ENCODE measurements at places on chromosomes 12 and 14.
A peak's percentile ranks its signal among the peaks of the same experiment; 100 is the strongest.

DNA sequence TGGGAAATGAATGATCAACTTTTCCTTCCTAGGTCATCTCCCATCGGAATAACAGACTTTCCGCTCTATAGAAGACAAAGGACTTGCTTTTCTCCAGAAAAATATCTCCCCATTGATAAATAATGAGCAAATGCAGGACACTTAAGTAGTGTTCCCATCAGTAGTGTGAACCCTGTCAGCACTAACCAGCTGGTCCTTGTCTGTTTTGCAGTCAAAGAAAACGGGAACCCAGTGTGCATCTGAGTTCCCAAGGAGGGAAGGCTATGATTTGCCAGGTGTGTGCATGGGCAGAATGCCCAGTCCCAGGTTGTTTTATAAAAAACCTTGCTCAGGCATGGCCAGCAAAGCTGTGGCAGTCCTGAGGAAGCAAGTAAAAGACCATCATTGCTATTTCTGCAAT, 256.5 kb upstream of the HMGA2 start:
- no peak for DNase-seq

DNA sequence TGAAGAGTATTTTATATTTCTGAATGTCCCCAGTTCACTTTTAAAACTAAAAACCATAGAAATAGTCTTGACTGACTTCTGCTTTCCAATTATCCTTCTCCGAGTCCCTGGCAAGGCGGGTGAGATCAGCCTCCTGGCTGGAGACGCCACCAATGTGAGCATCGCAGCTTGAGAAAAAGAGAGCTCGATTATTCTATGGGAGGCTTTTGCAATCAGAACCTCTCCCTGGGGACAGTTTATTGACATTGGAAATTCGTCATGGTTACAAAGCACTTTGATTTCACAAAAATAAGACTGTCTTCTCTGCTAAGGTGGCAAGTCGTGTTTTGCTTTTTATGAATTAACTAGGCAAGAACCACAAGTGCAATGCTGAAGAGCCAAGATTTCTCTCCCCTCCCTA, 23.6 kb upstream of the GPHB5 start:
- no peak for DNase-seq

GRCh38 chr14:63249092-63249491, 44.8 kb downstream of the RHOJ start:
- peak; percentile 18 for DNase-seq

DNA sequence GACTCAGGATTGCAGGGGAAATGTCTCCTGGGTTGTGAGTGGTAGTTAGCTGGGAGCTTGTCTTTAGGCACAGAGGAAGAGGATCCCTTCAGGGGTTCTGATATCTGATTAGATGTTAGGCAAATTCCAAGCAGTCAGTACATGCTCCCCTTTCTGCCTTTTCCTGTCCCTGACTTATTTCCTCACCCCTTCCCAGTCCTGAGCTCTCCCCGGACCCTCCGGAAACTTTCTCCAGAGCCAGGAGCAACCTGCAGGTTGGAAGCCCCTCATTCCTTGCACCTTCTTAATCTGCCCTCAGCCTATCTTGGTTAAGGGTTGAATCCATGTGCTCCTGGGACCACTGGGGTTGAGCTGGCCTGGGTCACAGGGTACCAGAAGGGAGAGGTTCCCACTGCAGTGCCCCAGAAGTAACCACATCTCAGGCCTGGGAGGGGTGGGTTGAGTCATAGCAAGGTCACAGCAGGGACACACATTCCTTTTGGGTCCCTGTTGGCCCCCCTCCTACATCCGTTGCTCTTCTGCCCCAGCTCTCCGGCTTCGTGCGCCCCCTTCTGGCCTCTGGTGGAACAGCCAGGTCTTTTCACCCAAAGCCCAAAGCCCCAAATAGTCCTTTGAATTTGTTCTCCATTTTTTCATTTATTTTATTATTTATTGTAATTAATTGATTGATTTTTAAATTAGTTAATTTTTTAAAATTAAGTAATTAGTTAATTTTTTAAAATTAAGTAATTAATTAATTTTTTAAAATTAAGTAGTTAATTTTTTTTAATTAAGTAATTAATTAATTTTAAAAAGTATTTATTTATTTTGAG, 1.8 kb downstream of the IGFBP6 start:
- peak; percentile 98 for DNase-seq

DNA sequence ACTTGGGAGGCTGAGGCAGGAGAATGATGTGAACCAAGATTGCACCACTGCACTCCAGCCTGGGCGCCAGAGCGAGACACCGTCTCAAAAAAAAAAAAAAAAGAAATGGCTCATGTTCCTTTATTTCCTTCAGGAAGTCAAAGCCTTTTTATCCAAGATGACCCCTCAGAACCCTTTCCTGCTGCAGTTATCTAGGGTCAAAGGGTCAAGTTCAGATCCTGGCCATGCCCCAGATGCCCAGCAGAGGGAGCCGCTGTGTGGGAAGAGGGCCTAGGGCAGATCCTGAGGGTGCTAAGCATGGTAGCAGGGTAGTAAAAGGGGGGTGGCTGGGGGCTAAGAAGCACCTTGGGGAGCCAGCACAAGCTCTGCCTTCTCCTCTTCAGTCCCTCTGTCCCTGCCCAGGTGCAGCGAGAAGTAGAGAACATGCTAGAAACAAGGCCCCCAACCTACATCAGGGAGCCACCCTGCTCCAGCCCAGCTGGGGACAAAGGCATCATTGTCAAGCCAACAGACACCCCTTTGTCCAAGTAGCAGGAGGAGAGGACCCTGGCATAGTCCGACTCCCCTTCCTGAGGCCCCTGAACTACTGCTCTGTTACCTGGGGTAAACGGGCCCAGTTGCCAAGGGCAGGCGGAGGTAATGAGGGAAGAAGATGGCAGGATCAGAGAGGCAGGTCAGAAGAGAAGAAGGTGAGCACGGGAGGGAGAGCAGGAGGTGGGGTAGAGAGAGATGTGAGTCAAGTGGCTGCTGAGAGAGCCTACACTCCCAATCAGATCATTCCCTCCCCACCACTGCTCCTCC, 6.5 kb downstream of the NFE2 start:
- DNase-seq: peak; percentile 39

DNA sequence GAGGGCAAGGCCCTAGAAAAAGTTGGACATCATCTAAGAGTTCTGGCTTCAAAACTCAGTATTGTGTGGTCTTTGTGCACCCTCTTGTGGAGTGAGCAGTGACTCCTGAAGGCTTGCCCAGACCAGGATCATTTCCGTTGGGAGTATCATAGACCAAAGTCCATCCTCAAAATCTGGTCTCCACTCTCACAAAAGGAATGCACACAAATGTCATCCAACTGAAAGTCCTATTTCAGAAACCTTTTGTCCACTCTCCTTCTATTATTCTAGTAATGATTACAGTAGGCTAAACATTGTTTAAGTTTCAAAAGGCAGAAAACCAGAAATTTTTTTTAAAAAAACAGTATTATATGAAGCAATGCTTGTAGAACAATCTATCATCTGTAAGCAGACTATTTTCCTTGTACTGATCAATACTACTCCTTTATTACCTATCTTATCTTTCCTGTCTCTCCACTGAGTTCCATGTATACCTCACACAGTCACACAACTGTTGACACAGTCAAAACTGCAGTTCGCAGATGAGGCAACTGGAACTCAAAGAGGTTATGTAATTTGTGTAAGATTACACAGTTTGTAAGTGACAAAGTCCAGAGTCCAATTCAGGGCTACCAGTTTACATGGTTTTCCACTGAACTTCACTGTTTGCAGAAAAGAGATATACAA, 41.4 kb downstream of the COX16 start:
- peak; percentile 55 for DNase-seq

DNA sequence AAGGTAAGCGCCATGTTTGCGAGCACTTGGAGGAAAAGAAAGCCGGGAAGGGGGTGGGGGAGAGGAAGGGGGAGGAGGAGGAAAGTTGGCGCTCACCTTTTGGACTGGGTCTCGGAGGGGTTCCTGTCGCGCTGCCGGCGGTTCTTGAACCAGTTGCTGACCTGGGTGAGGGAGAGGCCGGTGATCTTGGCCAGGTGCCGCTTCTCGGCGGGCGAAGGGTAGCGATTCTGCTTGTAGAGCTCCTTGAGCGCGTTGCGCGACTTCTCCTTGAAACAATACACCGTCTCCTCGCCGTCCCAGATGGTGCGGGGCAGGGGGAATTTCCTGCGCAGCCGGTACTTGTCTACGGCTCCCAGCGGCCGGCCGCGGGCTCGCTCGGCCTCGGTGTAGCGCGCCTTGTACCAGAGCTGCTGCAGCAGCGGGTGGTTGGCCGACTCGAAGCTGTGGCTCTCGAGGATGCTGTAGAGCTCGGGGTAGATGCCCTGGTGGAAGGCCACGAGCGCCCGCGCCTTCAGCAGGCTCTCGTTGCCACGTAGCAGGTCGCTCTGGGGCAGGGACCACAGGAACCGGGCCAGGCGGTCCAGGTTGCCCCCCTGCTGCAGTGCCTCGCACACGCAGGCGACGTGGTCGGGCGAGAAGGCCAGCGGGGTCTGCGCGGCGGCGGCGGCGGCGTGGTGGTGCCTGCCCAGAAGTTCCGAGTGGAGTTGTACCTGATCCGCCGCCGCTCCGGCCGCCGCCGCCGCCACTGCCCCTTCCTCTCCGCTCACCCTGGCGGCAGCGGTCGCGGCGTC, 840 bp downstream of the SIX4 start:
- DNase-seq: peak; percentile 68

- DNase-seq: no peak
These were observed 1024.9 kb downstream of the TMEM121 start for GRCh38 chr14:106551265-106551664.

GRCh38 chr12:120539303-120539702, 5.1 kb downstream of the RNF10 start:
- DNase-seq: peak; percentile 51

DNA sequence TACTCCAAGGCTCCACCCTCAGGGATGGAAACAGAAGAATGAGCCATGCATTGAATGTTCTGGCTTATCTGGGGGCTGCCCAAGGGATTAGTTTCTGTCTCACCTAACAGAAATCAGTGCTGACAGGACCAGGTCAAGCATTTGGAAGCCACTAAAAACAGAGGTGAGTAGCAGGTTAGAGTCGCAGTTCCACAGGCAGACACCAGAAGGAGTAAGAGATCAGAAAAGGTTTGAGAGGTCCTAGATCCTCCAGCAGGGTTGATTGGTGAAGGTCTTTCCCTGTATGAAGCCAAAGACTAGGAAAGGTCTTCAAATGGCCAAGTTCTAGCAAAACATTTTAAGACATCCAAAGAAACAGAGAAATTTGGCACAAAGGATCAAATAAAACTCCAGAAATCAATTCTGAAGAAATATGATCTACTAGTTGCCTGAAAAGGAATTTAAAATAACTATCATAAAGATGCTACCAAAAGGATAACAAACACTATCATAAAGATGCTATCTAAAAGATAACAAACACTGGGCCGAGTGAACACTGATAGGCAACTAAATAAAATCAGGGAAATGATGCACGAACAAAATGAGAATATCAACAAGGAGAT, 19.5 kb upstream of the TTC9 start:
- DNase-seq: peak; percentile 31

GRCh38 chr12:68420225-68421010, 88.3 kb upstream of the MDM1 start:
- DNase-seq: no peak

- DNase-seq: no peak
These were observed 2.8 kb downstream of the FGD6 start for GRCh38 chr12:95214466-95214865.

- DNase-seq: no peak
These were observed 388.8 kb upstream of the USP15 start for GRCh38 chr12:61871485-61871810.

- DNase-seq: peak; percentile 86
These were observed 37.2 kb upstream of the BDKRB2 start for GRCh38 chr14:96167224-96168148.

DNA sequence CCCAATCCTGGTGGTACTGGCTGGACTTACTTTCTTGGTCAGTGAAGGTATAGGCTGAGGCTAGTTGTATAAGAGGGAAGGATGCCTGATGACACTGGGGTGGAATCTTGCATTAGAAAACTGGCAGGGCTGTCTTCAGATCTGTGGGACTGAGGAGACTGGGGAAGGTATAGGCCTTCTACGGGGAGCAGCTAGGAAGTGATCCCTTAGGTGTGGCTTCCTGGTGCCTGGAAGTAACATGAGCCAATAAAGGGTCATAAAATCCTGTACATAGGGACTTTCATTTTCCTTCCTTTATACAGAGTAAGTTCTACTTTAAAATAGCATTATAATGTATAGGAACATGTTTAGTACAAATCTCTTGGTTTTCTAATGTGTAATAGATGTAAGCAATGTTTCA, 716.8 kb downstream of the LRFN5 start:
- no peak for DNase-seq

DNA sequence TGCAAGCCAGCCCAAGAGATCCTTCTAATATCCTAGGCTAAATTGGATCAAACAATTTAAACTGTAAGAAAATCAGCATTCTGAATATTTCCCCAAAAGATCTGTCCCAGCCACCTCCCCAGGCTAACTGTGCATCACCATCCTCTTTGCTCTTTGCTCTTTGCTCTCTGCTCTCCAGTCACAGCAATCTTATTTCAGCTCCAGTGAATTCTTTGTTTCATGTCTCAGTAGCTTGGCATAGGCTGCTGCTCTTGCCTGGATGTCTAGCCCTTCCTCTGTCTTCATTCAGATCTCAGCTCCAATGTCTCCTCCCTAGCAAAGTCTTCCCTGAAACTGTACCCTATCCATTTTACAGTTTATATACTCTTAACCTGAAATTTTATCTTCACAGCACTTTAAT, 399.8 kb upstream of the USP15 start:
- no peak for DNase-seq

DNA sequence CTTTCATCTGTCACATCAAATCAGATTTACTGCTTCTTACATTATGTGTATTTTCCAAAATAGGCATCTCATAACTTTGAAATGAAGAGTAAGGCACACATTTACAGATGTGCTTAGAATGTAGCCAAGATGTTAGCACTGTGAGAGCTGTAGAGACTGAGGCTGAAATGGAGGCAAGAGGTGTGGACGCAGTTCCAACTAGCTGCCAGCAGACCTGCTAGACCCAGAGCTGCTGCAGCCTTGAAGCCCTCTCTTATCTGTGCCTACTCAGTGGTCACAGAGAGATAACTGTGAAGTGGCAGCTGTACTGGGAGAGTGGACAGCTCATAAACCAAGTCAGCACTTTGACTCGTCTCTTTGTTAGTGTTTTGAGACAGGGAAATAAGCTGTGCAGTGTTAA, 470.9 kb downstream of the CCER1 start:
- DNase-seq: no peak

GRCh38 chr12:4603421-4603820, 41.4 kb downstream of the DYRK4 start:
- no peak for DNase-seq

GRCh38 chr12:96513166-96513565, 23.8 kb downstream of the CFAP54 start:
- no peak for DNase-seq

GRCh38 chr12:123026094-123026853, 45.8 kb downstream of the ARL6IP4 start:
- DNase-seq: no peak

- no peak for DNase-seq
These were observed 123.0 kb downstream of the FOXN3 start for GRCh38 chr14:89294060-89294459.

- DNase-seq: no peak
These were observed 33.5 kb downstream of the PYGL start for GRCh38 chr14:50910495-50911420.

- DNase-seq: no peak
These were observed 455.5 kb downstream of the AEBP2 start for GRCh38 chr12:19894803-19895202.

- no peak for DNase-seq
These were observed 117.0 kb upstream of the DYRK2 start for GRCh38 chr12:67531501-67531900.

Measured in EL (cell line).